Activated T-helper 2 cell treated with anti-CD3 and anti-CD28 coated beads, Interferon-gamma antibody, Interleukin-2, Interleukin-4, amounts not matched to agents 10 μg/mL and 5 μg/mL and 100 μg/mL, durations not matched to agents 14 hours and 24 hours and 36 hours (primary cell): ENCODE measurements at places on chromosomes 6 and 20. TPM values are rescaled to one million over a fixed set of nuclear protein-coding genes. Genes with fewer than 3 reads are reported as not detected.

Gene BPI
- total RNA-seq: not detected in 2 replicates

Gene HLA-G
- total RNA-seq: 1.1 and 1.2 TPM in 2 replicates

Gene PPP1R3D
- 6.4 and 6.6 TPM in 2 replicates for total RNA-seq

Gene MYO6
- total RNA-seq: 0.41 and 0.60 TPM in 2 replicates

Gene DBNDD2
- 12.3 and 12.8 TPM in 2 replicates for total RNA-seq

Gene AIF1
- total RNA-seq: 71.8 and 78.2 TPM in 2 replicates

Gene GPR63
- total RNA-seq: 4.5 and 5.0 TPM in 2 replicates

Gene MDFI
- not detected in 2 replicates for total RNA-seq

Gene HEY2
- not detected in 2 replicates for total RNA-seq

Gene PBOV1
- total RNA-seq: not detected in 2 replicates

Gene E2F1
- total RNA-seq: 63.8 and 64.2 TPM in 2 replicates

Gene TGM3
- not detected in 2 replicates for total RNA-seq

Gene FOXC1
- 0.05 and 0.07 TPM in 2 replicates for total RNA-seq

Gene IL17A
- 0.18 TPM in 1 of 2 replicates, not detected in the other for total RNA-seq

Gene DNMT3B
- total RNA-seq: 2.8 and 3.4 TPM in 2 replicates

Gene PSORS1C1
- total RNA-seq: not detected in 2 replicates

Gene HS3ST5
- not detected in 2 replicates for total RNA-seq

Gene IYD
- total RNA-seq: not detected in 2 replicates

Gene ADGRB3
- 0.07 and 0.14 TPM in 2 replicates for total RNA-seq

Gene OR2H2
- not detected in 2 replicates for total RNA-seq

Gene BPIFB3
- total RNA-seq: not detected in 2 replicates

Gene ENPP1
- total RNA-seq: 34.8 TPM in 2 replicates

Gene EMILIN3
- 0.07 TPM in 1 of 2 replicates, not detected in the other for total RNA-seq

Gene HLA-DMB
- total RNA-seq: 1.3 and 1.4 TPM in 2 replicates
